Fibroblast of upper back skin (primary cell): ENCODE measurements at places on chromosomes 1 and 21.

DNA sequence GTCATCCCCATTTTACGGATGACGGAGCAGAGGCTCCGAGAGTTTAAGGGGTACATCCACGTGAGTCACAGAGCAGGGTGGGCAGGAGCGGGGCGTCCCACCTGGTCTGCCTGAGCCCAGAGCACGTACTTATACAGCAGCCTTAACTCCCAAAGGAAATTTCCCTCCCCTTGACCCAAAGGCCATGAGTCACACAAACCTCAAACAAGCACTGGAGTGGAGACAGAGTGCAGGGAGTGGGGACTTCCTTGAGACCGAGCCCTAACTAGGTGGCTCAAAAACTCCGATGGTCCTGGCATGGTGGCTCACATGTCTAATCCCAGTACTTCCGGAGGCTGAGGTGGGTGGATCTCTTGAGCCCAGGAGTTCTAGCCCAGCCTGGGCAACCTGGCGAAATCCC lies 141.6 kb upstream of the KLHDC7A start:
- DNase-seq: no peak

DNA sequence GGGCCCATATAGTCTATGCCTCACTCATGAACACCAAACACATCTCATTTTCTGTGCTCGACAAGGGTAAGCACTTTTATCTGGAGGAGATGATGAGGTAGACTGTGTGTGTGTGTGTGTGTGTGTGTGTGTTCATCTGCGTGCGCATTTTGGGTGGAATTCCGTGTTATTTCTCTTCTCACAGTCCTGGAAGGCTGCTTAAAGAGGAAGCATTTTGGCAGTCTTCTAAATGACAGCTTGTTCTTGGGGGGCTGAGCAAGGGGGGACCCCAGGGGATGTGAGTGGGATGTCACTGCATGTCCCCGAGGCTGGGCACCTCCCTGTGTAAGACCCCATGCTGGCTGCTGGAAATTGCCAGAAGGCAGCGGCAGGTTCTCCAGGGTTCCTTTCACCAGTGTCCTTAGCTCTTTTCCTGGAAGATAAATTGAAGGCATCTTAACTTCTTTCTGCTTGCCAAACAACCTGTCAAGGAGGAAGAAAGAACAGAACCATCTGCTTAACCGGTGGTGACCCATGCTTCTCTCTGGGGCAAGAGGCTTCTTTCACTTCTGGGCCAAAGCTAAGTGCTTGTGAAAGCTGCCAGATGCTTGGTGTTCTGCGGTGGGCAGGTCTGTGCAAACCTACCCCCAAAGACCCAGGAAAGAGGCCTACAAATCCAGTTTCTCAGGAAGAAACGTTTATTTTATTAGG lies 9.9 kb upstream of the RD3 start:
- DNase-seq: no peak

GRCh38 chr1:119632841-119633240 lies 15.2 kb downstream of the ZNF697 start:
- DNase-seq: no peak

DNA sequence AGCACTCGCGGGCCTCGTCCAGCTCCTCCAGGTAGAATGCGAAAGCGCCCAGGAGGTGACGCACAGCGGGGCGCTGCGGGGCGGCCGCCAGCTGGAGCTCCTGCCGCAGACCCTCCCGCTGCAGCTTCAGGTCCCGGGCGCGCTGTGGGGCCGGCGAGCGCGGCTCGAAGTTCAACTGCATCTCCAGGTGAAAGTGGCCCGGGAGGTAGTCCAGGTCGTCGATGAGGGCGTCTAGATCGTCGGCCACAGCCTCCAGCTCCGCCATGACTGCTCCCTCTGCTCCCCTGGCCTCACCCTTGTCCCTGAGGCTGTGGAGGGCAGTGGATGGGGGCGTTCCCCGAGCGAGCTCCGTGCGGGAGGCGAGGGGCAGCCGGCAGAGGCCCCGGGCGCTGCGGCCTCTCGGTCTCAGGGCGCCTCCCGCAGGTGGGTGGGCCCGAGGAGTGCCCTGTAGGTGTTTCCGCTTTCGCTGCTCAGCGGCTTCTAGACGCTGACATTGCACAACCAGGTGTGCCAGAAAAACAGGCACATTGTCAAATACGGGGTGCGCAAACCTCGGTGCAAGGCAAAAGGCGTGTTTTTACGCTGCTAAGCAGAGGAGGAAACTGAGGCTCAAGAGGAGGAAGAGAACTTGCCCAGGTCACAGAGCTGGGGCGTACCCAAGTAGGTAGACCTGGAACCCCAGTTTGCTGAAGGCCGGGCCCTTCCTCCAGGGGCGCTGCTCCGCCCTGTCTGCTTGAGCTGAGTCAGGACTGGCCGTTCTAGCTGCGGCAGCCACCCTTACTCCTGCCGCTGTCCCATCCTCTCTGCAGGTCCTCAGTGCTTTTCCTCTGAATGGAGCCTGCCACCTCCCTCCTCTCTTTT lies at the start of gene TTC22:
Gene TTC22, minus strand, starts transcription at position 425 of the 861 bp plus-strand sequence. Its CDS starts 160 bp downstream, at position 265.
- DNase-seq: no peak
